Nucleus accumbens (tissue), 56 donors: ENCODE measurements at places on chromosomes 7 and 10.

GRCh38 chr10:33899578-33900531 lies 565.4 kb upstream of the NRP1 start:
- DNase-seq: no peak

GRCh38 chr7:152129682-152130081 lies 104.2 kb downstream of the GALNT11 start:
- no peak for DNase-seq

- no peak for DNase-seq
Observed at GRCh38 chr7:130956417-130957136, 222.6 kb upstream of the KLF14 start.

DNA sequence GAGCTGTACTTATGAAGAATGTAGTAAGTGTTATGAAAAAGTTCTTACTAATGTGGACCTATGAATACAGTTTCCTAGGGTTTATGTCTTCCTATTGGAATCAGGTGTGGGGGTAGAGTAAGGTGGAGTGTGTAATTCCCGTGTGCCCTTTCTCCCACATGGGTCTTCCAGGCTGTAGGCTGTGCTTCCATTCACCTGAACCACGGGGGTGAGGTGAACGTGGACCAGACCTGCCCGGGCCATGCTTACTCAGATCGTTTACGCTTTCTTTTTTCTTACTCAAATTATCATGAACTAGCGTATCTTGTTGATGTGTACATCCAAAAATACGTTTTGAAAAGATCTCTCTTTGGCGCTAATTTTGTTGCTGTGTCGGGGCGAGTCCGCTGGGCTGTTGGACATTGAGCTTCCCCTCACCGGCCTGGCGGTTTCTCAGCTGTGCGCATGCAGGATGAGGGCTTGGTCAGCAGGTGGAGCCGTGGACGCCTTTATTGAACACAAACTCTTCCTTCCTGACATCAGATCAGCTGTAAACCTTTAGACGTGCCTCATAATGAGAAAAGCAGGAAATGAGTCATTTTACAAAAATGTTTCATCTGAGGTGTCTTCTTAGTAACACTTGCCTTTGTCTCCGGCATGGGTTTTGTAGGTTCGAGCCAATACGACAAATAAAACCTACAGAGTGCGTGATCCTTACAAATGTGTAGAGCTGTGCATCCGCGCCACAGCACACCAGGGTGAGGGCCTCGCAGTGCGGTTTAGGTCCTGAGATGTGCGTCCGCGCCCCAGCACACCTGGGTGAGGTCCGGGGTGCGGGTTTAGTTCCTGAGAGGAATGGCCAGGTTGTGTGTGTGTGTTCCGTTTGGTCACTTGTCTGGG lies 53.8 kb downstream of the WDR37 start:
- no peak for DNase-seq

GRCh38 chr7:64947252-64948000 lies 43.4 kb downstream of the ZNF117 start:
- no peak for DNase-seq

GRCh38 chr10:52004342-52004949 lies 305.1 kb upstream of the CSTF2T start:
- DNase-seq: no peak

DNA sequence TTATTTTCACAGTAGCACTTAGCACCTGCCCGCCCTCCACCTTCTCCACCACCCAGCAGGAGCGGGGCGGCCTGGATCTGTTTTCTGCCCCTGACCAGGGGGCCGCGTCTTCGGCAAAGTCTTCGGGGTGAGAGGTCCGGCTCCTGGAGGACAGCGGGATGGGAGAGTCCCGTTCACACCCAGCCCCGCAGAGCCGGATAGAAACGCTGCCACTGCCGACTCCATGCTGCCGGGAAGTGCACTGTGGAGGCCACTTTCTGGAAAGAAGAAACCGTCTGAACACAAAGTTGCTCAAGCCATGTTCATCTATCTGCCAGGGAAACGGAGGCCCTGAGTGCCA lies 14.5 kb upstream of the ZNF273 start:
- no peak for DNase-seq

DNA sequence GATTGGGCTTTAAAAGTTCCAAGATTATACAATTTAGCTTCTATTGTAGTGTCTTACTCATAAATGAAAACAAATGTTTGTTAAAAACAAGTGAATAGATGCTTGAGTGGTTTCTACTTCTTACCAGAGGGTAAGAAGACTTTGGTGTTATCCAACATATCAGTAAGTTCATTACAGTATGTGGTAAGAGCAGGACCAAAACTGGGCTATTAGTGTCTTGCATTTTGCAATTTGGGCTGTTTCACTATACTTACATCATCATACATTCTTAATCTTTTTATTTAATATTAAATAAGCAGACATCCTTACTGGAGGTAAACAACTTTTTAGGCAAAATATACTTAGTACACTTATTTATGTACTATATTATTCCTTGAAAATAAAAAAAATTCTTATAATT lies 248.4 kb upstream of the HGF start:
- DNase-seq: no peak

GRCh38 chr7:17495655-17496394 lies 197.4 kb downstream of the AHR start:
- no peak for DNase-seq

DNA sequence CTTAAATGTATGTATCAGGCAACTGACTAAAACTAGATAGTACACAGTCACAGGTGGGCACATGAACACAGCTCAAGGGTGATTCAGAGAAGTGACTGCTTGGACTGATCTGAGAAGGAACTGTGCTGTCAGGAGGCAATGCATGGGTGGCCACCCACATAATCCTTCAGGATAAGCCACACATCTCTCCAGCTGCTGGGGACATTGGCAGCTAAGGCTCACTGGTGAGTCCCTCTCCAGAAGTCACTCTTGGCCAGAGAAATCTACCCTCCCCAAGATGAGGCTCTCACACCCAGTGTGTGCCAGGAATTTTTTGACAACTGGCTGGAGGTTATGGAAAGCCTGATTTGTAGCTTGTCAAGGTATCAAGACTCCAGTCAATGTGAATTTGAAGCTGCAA lies 302.4 kb upstream of the NEBL start:
- DNase-seq: no peak
